ENCODE measurements at places on chromosomes 6 and 20. TPM values are rescaled to one million over a fixed set of nuclear protein-coding genes. Genes with fewer than 3 reads are reported as not detected.

DNA sequence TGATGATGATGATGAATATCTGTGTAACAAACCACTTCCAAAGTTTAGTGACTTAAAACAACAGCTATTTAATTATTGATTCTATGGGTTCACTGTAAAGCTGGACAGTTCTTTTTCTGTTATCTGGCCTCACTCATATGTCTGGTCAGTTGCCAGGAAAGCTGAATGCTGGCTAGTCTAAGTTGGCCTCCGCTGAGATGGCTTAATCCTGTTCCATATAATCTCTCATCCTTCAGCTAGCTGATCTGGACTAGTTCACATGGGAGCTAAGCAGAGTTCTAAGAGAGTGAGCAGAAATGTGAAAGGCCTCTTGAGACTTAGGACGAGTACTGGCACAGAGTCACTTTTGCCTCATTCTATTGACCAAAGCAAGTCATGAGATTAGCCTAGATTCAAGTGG lies 334.7 kb upstream of the FLRT3 start:
- no peak for DNase-seq

DNA sequence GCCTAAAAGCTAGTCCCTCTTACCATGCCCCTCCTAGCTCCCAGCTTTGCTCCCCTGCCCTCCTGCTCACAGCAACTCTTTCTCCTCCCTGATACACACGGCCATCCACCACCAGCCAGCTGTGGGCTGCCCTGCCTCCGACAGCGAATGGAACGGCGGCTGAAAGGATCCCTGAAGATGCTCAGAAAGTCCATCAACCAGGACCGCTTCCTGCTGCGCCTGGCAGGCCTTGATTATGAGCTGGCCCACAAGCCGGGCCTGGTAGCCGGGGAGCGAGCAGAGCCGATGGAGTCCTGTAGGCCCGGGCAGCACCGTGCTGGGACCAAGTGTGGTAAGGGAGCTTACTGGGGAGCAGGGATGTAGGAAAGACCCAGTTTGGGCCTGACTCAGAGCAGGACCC lies 16.6 kb upstream of the ZNF76 start:
- DNase-seq, result no peak

DNA sequence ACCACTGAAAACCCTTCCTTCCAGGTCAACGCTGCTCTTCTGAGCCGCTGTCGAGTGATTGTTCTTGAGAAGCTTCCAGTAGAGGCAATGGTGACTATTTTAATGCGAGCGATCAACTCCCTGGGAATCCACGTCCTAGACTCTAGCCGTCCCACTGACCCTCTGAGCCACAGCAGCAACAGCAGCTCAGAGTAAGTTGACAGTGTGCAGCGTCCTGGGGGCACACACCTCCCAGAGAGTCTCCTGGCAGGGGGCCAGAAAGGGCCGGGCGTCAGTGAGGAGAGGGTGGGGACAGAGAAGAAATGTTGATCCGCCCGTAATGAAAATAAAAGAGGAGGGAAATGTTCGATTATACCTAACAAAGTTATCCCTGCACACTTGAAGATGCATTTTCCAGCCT lies 5.0 kb downstream of the WRNIP1 start:
- DNase-seq, result peak; percentile 89

- no peak for DNase-seq
These were observed 73.2 kb downstream of the ATRN start for GRCh38 chr20:3543901-3544507.

DNA sequence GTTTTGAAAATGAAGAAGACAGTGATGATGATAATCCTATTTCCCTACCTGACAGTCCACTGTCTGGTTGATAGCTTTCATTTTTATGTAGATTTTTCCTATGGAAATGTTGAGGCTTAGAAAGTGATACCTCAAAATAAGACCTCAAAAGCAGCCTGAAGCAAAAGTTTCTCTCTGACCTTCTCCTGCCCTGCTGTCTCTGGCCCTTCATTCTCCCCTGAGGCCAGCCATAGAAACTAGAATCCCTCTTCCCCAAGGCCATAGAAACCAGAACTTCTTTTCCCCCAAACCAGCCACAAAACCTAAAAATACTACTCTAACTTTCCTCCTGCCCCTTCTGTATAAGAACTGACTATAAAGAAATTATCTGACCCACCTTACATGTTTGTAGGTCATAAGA lies 52.6 kb upstream of the GCM1 start:
- DNase-seq, result no peak

GRCh38 chr6:160439751-160440150 lies 91.6 kb downstream of the SLC22A3 start:
- DNase-seq, result no peak

GRCh38 chr20:57980506-57980905 lies 247.9 kb downstream of the ANKRD60 start:
- no peak for DNase-seq

- DNase-seq, result no peak
These were observed 4.6 kb upstream of the DDX27 start for GRCh38 chr20:49214571-49214970.

GRCh38 chr6:84764332-84765049 lies at the start of gene TBX18:
Gene TBX18 (minus strand): TSS chr6:84764598. CDS start chr6:84764181, 417 bp downstream.
- DNase-seq, result peak; percentile 99

DNA sequence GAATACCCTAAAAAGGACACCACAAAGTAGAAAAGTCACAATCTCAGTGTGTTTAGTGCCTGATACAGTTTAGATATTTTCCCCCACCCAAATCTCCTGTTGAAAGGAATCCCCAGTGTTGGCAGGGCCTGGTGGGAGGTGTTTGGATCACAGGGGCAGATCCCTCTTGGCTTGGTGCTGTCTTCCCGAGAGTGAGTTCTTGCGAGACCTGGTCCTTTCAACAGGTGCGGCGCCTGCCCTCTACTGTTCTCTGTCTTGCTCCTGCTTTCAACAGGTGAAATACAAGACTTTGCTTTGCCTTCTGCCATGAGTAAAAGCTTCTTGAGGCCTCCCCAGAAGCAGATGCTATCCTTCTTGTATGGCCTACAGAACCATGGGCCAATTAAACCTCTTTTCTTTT lies 534.3 kb upstream of the NRSN1 start:
- no peak for DNase-seq

DNA sequence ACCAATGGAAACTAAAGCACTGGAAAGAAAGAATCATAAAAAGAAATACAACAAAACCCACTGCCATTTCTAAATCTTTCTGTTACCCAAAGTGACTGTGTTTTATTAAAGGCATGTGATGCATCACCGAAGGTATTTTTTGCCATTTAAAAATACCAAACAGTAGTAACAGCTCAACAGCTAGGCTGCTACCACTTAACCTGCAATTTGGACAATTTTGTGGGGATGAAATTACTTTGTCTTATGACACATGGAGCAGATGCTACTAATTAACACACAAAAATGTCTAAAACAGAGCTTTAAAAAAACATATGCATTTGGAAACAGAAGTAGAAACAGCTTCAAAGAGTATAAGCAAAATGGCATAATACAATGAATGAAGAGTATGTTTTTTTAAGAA lies 97.4 kb downstream of the ATXN1 start:
- no peak for DNase-seq

DNA sequence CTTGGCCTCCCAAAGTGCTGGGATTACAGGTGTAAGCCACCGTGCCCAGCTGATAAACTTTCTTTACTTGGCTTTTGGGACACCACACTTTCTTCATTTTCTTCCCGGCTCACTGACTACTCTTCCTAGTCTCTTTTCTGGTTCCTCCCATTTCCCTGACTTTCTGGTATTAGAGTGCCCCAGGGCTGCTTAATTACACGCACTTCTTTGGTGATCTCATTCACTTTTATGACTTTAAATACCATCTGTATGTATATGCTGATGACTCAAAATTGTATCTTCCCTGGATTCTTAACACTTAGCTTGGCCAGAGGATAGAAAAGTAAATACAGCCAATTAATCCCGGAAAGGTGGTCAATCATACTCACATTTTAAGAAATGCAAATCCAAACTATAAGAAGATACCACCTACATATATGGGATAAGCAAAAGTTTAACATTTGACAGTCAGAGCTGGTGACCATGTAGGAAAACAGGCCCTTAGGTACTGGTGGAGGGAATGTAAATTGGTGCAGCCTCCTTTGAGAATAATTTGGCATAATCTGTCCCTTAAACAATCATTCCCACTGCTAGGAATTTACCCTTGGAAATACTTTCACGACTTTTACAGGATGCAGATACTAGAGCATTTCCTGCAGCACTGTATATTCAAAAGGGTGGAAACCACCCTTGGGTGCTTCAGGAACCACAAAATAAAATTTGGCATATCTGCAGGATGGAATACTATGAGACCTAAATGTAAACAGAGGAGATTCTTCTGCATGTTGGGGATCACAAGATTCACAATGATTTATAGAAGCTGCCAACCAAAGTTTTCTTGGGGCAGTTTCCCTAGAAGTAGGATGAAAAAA lies 9.4 kb upstream of the NANP start:
- no peak for DNase-seq

DNA sequence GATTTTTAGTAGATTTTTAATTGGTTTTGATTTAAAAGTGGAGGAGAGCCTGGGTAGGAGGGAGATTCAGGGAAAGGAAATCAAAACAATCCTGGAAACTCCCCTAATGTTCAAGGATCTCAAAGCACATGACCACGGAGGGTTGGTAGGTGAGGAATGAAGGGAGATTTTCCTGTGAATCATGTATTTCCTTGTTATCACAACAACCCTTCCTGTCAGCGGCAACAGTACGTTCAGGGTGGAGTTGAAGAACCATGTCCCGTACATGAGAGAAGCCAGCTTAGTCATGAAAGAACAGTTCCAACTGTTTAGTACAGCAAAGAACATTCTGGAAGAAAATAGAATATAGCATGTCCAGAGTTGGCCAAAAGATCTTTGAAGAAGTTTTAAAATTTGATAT lies 79.4 kb upstream of the SCAF8 start:
- DNase-seq, result peak; percentile 56

DNA sequence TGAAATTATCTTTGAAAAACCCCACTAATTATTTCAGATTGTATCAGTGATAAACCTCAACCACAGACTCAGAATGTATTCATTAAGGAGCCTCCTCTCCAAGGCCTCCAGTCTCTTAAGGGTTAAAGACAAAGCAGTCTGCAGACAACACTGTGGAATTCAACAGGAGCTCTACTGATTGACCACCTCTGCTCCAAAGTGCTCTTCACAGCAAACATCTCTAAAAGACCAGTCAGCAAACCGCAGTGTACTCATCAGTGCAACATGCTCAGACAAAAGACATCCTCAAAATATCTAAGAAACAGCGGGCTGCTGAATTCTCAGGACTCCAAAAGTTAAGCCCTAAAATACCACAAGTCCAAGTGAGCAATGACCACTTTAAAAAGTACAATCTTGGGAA lies 42.0 kb downstream of the UQCC1 start:
- no peak for DNase-seq

GRCh38 chr6:43774776-43775534 lies 4.9 kb downstream of the VEGFA start:
- DNase-seq, result peak; percentile 76

- no peak for DNase-seq
These were observed 142.0 kb downstream of the RNASET2 start for GRCh38 chr6:166814390-166814789.

GRCh38 chr6:684831-685636 lies 7.9 kb downstream of the EXOC2 start:
- no peak for DNase-seq

- DNase-seq, result no peak
These were observed 512.8 kb downstream of the MAFB start for GRCh38 chr20:40176098-40176841.

GRCh38 chr6:42428326-42429041 lies 23.2 kb downstream of the TRERF1 start:
- peak; percentile 84 for DNase-seq

DNA sequence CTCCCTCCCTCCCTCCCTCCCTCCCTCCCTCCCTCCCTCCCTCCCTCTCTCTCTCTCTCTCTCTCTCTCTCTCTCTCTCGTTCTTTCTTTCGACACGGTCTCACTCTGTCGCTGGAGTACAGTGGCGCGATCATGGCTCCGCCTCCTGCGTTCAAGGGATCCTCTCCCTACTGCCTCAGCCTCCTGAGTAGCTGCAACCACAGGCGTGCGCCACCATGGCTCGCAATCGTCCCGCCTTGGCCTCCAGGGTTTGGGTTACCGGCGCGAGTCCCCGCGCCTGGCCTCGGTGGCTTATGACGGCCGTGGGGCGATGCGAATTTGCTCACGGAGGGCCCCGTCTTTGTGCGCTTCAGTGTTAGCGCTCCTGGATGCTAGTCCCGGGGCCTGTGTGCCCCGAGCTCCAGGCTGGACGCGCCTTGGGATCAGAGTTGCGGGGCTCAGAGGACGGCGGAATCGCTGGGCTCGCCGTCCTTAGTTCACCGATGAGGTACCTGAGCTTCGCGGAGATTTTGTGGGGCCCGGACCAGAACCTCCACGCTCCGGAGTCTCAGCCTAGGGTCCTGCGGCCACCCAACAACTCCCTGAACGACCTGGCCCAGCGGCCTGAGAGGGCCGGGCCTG lies 45.2 kb downstream of the MCUR1 start:
- DNase-seq, result no peak

DNA sequence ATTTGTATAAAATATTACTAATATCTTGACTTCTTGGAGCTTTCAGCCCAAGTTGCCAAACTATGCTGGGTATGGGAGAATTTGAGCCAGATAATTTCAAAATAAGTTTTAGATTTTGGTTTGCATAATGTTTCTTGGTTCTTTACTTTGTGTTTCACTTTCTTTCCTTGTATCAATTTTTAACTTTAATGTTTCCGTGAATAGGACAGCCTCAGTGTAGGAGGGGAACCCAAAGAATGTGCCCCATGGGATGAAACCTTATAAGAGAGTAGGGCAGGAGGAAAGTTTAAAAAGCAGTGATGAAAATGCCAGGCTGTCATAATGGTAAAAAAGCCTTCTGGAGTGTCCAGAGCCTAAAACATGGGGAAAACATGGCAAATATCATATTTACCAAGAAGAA lies 252.4 kb upstream of the IRAK1BP1 start:
- no peak for DNase-seq

DNA sequence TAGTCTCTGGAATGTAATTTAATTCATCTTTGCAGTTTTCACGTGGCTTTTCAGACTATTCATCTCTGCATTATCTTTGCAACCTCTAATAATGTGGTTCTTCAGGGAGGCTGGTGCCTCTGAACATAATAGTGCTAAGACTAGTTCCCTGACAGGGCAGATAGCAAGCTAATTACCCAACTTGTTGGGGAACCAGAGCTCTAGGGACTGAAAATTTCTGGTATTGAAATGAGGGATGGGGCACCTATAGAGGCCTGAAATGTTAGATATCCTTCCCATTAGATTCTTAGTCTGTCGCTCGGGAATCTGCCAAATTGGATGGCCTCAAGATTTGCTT lies 693.6 kb upstream of the MAP3K7 start:
- DNase-seq, result no peak

RNF144B gene
- 14.6 TPM for total RNA-seq

ZNF512B gene
- total RNA-seq, result 13.8 TPM

DEFB132 gene
- not detected for total RNA-seq

IL17A gene
- not detected for total RNA-seq

FILIP1 gene
- 118 TPM for total RNA-seq

ANGPT4 gene
- 0.12 TPM for total RNA-seq

CDYL gene
- total RNA-seq, result 36.1 TPM
